ENCODE measurements at places on chromosomes 2 and 18.

DNA sequence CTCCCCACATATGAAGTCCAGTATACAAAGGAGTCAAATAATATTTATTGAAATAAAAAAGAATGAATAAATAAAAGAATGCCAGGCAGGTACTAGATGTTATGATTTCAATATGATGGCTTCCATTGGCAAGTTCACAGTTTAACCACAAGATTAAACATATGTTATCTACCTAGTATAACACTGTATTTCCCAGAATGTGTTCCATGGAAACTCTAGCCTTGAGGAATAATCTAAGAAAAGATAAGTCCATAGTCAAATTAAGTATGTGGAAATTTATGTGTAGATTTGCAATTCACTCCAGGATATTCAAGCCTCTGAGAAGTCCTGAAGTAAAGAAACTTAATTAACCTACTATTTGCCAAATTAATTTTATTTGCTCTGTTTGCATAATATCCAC lies 71.1 kb upstream of the FMNL2 start:
- no peak for DNase-seq

- DNase-seq, result no peak
These were observed 684.4 kb upstream of the SALL3 start for GRCh38 chr18:78295262-78295661.

DNA sequence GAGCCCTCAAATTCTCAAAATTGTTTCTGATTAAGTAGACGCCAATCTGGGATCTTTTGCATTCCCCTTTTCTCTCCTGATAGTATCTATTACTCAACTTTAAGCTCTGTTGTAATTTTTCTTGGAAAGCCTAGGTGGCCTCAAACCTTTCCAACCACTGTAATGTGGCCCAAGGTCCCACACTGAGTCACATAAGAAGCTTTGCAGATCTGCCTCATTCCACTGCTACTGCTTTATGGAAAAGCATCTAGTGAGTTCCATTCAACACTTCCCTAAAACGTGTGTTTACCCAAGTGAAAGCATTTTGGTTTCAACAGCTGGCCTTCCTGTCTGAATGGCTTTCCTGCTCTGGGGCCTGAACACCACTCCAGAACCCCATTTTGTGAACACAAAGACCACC lies 493.6 kb upstream of the SPHKAP start:
- DNase-seq, result no peak

DNA sequence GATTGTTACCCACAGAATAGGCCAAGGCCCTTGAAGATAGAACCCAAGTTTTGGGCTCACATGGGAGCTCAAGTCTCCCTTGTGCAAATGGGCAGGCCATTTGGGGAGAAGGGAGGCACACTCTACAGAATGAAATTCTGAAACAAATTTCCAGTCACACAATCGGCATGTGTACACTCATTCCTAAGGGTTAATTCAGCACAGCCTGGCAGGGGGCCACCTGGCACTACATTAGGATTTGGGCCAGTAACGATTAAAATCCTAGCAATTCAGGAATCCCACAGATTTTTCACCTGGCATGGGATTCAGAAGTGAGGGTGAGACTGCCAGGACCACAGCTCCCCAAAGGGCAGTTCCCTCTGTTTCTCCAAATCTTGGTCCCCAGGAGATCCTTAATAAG lies 46.4 kb downstream of the BMP10 start:
- no peak for DNase-seq

GRCh38 chr2:11537951-11538350 lies 4.1 kb downstream of the GREB1 start:
- no peak for DNase-seq

- DNase-seq, result no peak
These were observed 431 bp downstream of the FAM98A start for GRCh38 chr2:33598561-33599174.

DNA sequence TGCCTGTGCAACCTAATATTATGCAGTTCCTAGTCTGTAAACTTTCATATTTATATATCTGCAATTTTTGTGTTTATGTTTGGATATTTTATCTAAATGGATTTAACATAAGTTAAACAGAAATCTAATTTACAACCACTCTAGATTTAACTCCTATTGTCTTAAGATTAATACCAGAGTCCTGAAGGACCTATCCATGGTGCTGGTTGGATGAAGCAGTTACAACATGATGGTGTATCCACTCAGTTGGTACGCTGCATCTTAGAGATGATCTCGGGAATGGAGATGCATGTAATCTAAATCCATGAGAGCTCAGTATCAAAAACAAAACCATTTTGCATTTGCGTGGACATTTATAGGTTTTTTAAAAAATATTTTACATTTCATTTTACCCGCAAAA lies 745.9 kb upstream of the SLC8A1 start:
- no peak for DNase-seq

DNA sequence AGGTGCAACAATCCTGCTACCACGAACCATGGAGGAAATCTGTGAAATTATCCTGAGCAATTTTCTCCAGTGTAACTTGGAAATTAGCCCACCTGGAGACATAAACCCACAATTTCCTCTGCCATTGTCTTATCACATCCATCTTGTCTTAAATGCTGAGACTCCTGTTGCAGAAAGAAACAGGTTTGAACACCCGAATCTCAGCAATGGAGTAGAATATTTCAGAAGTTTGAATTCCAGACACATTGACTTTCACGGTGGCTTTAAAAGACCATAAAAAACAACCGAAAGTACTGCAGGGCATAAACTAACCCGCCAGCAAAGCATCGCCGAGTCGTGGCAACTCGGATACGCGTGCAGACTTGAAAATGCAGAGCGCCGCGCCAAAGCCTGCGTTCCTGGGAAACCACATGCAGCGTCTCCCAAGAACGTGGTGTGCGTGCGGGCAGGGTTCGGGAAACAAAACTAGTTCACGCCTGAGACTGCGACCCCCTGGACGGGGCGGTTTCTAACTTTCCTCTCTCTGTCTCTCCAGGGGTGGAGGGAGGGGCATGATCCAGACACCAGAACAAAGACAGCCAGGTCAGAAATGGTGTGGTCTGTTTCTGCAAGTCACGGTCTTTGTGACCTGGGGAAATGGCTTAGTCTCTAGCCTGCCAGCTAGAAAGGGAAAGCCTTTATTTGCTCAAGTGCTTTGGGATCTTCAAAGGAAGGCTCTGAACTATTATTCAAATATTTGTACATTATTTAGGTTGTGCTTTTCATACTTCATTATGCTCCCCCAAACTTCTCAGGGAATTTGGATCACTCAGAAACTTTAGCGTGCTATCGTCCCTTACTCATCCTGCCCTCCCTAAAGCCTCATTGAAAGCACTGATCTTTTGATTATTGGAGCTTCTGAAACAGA lies 26.9 kb upstream of the KCTD1 start:
- peak; percentile 11 for DNase-seq

DNA sequence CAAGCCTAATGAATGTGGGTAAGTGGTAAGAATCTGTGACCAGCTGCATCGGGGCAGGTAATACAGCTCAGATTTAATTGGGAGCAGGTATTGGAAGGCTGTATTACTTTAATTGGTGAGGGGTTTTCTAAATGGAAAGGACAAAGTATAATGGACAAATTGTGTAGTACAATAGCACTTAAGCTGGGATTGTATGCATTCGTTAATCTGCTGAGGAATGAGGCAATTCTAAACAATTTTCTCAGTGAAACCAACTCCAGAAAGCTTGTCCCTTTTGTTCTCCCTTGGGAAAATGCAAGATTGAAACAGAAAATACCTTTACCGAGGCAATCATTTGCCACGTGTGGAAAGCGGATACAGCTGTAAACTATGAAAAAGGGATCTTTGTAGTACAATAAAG lies 801.6 kb upstream of the POU3F3 start:
- DNase-seq, result no peak

DNA sequence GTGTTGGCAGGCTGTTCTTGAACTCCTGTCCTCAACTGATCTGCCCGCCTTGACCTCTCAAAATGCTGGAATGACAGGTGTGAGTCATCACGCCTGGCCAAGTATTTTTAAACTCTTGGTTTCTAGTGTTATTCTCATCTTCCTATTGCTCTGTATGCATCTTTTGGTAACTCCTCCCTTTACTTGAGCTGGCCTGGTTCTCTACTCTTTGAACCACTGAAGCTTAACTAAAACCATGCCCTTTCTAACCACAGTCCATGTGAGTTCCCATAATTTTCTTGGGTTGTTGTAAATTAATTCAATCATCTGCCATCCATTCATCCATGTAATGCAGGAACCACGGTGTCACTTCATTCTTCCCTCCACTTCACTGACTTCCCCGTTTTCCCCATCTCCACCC lies 1131.3 kb downstream of the DPP10 start:
- DNase-seq, result no peak

DNA sequence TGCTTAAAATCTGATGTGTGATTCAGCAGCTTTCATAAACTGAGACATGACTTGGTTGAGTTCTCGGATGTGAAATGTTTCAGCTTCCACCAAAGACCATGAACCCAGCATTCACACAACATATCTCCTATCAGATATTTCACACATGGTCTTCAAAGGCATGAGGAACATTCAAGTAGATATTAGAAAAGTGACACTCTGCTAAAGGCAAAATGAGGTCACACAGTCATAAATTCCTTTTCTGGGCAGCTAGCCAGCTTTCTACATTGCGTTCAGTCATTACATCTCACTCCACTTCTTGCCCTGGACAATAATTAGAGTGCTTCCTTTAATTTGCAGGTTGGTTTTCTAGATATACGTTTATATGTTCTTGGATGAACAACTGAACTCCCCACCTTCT lies 96.7 kb downstream of the GAREM1 start:
- no peak for DNase-seq

DNA sequence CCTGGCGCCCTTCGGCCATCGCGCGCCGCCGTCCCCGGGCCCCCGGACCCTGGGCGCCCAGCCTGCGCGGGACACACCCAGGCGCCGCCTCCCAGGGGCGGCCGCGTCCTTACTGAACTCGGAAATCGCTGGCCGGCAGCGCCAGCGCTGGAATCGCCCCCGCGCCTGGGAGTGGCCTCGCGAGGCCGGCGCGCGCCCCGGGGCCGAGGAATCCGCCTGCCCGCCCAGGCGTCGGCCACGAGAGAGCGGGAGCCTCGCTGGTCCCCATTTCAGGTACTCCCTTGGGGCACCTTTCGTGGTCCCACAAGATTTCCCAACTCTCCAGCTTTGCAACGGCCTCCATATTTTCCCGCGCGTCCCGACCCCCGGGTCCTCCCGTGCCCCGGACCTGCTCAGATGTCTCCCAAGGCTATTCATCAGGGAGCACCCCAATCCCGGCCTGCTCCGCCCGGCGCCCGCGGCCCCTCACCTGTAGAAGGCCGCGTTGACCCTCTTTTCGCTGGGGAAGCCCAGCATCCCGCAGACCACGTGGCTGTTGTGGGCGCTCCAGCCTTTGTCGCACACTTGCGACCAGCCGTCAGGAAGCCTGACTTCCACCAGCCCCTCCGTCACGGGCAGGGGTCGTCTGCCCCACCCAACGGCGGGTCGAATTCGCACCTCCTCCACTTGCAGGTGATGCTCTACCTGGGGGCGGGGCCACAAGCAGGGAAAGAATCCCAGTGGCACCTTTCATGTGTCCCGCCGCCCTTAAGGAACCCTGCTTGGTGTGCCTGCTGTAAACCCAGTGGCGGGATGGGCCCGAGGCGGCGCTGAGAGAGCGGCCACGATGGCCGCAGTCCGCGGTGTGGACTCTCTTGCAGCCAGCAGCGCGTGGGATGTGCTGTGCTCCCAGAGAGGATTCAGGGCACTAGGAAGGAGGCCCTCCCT lies 4.6 kb downstream of the LOXL3 start:
- no peak for DNase-seq

DNA sequence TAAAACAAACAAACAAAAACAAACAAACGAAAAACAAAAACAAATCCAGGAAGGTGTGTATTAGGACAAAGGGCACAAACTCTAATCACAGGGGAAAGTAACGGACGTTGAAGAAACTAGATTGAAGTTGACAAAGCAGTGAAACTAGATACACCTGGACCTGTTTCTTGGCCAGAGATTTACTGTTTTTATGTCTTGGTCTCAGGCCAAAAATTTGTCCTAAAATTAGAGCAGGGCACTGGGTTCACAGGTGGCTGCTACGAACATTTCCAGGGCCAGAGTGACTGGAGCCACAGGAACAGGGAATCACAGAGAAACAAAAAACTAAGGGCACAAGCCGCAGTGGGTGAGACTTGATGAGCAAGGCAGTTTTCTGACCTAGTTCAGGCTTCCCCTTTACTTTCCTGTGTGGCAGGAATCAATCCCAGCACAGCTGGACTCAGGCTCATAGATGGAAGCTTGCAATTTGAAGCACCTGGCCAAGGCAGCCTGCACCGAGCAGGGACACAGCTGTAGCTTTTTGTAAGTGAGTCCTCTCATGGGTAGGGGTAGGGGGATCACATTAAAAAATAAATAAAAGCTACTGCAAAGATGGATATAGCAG lies 329.4 kb downstream of the DLGAP1 start:
- DNase-seq, result no peak

DNA sequence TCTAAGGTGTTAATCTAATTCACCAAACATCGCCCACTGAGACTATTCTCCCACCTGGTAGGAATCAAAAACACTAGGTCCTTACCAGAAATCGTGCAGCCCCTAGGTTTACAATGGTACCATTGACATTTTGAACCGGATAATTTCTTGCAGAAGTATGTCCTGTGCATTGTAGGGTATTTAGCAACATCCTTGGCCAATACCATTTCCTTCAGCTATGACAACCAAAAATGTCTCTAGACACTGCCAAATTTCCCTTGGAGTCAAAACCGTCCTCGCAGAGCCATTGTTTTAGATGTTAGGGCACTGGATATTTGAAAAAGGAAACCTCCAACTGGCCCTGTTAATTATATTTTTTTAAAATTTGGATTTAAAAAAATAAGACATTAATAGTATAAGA lies 3.8 kb downstream of the VPS54 start:
- DNase-seq, result no peak

DNA sequence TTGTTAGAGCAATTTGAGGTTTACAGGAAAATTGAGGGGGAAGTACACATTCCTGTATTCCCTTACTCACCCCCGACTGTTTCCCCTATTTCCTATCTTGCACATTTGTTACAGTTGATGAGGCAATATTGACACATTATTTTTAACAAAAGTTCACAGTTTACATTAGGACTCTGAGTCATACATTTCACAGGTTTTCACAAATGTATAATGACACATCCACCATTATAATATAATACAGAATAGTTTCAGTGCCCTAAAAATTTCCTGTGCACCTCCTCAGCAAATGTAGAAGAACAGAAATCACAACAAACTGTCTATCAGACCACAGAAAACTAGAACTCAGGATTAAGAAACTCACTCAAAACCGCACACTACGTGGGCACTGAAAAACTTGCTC lies 160.6 kb upstream of the RMP24 start:
- no peak for DNase-seq

DNA sequence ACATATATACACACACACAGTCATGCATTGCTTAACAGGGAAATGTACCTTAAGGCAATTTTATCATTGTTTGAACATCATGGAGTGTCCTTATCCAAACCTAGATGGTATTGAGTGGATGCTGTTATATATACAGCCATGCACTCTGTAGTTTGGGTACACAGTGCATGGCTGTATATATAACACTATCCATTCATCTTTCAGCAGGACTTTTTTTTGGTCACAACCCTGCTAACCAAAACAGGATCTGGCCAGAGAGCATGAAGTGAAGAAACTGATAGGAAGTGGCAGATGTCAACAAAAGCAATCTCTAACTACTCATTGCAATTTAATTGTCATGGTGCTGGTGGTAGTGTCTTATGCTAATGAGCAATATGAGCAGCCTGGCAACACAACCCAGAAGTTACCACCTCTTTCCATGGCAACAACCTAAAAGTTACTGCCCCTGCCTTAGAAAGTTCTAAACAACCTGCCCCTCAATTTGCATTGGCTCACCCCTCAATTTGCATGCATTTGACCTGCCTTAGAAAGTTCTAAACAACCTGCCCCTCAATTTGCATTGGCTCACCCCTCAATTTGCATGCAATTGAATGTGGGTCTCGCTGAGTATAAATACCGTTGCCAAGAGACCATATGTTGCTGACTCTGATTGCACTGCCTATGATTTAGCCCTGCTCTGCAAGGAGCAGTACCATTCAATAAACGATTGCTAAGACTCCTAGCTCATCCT lies 434.9 kb downstream of the DSEL start:
- DNase-seq, result no peak

All from substantia nigra (tissue), 51 donors.